ENCODE measurements at places on chromosomes 7 and 10.

GRCh38 chr10:119852822-119853221, 19.8 kb downstream of the MCMBP start:
- no peak for DNase-seq

GRCh38 chr7:80106498-80107113, 28.0 kb upstream of the GNAI1 start:
- DNase-seq, result no peak

GRCh38 chr7:24882989-24883621, 96.9 kb downstream of the OSBPL3 start:
- DNase-seq, result peak; percentile 84

- no peak for DNase-seq
These were observed 171.2 kb downstream of the ELMO1 start for GRCh38 chr7:37277513-37277912.

DNA sequence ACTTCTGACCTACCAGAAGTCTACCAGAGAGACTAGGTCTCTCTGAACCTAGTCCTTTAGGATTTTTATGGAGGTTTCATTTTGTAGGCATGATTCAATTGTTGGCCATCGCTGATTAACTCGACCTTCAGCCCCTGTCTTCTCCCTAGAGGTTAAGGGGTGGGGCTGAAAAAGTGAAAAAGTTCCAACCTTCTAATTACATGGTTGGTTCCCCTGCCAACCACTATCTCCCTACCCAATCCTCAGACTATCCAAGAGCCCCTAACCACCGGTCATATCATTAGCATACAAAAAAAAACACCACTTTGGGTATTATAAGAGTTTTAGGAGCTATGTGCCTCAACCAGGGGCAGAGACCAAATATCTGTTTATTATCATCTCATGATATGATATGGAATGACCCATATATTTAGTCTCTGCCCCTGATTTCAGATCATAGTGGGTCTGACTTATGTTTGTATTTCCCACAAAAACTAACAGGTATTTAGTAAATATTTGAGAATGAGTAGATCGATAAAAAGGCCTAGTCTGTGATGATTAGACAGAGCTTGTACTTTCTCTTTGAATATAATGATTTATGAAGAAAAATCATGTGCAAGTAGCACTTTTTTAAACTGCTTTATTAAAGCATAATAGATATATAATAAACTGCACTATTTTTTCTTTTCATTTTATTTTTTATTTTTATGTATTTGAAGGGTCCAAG, 35.8 kb downstream of the DNAJC9 start:
- DNase-seq, result no peak

- no peak for DNase-seq
These were observed 730.6 kb upstream of the IGFBP3 start for GRCh38 chr7:46651561-46652088.

DNA sequence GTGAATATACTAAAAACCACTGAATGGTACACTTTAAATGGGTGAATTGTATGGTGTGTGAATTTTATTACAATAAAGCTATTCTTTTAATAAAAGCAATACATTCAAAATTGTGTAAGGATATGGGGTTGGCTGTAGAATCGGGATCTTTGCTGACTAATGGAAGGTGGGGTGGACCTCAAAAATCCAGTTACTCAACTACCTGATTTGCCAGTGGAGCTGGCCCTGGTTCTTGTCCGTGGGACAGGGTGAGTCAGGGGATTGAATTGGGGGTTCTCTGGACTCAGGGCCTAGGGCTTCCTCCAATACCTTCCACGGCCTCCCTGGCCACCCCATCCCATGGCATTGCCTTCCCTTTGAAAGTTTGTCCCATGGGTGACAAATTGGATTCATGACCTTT, 13.5 kb upstream of the RABGEF1 start:
- no peak for DNase-seq

GRCh38 chr7:143492043-143492471, 14.4 kb downstream of the TAS2R41 start:
- DNase-seq, result peak; percentile 79

- DNase-seq, result peak; percentile 30
These were observed 47.2 kb upstream of the RHEB start for GRCh38 chr7:151566897-151567320.

- DNase-seq, result no peak
These were observed 1151.7 kb upstream of the LRRN3 start for GRCh38 chr7:109939207-109939606.

- no peak for DNase-seq
These were observed 582.8 kb downstream of the TCERG1L start for GRCh38 chr10:130728531-130729215.

DNA sequence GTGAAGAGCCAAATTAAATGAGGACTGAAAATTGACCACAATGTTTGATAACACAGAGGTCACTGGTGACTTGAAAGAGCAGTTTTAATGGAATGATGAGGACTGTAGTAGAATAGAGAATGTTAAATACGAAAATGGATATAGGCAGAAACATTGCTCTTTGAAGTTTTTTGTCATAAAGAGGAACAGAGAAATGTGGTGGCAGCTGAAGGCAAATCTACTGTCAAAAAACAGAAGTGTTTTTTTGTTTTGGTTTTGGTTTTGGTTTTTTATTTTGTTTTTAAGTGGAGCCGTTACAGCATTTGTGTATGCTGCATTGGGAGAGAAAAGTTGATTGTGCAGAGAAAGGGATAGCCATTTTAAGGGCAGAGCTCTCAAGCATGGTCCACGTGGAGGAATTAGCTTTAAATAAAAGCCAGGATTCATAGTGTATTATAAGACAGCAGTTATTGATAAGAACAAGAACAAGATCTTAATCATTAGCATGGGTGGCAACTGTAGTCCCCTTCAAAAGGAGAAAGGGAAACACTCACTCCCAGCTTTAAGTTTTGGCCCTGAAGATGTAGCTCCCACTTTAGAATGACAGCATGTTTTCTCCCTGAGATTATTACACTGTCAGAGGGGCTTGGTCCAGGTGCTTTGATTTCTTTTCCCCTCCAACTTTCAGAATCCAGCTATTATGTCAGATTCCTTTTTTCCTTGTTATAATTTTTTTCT, 156.7 kb upstream of the BET1 start:
- no peak for DNase-seq

GRCh38 chr10:112637901-112638300, 190.9 kb downstream of the VTI1A start:
- DNase-seq, result no peak

DNA sequence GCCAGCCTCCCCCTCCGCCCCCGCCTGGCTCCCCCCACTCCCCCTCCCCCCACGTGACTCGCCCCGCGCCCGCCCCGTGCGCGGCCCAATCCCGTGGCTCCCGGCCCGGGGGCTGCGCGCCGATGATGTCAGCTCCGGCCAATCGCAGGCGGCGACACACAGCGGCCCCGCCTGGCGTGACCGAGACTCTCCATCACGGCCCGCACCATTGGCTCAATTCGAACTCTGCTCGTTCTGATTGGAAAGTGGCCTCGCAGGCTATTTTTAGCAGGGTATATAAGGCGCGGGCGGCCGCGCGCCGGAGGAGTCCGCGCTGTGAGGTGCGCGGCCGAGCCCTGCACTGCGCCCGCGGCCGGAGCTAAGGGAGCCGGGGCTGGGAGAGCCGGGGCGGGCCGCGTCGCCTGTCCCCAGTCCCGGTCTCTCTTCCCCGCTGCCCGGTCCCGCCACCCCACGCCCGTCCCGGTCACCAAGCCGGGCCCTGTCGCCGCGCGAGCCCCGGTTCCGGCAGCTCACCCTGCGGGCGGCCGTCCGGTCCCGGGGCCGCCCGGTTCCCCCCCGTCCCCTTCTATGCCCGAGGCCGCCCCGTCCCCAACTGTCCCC, 342 bp upstream of the KLF6 start:
- DNase-seq, result peak; percentile 98

DNA sequence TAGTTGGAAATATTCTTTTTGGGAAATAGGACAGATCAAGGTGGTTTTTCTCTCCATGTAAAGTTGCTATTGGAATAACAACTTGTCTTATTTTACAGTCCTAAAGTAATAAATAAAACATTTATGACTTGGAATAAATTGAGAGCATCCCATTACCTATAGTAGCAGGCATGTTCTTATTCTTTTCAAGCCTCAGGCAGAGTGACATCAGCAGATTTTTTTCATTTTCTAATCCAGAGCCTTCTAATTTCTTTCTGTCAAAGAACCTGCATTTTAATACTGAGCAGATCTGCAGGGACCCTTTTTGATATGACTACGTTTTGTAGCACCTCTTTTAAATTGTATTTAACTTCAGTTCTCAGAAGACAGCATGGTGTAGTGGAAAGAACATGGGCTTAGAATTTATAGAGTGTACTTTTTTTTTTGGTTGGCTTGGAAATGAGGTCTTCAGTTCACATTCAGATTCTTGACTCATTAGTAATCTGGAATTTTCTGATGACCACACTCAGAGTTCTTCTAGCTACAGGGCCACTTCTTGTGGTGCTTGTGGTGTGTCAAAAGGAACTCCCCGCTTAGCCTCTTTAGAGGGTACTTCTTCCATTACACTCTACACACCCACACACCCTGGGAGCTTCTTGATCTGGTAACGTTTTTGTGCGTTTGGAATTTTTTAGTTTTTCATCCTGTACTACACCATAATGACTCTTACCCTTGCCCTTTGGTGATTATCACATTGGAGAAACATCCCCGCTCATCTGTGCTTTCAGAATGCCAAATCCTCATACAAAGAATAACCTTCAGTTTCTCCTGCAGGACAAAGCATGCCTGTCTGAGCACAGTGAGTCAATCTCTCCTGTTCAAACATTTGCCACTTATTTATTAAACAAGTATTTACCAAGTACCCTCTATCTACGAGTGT, 34.6 kb downstream of the AGK start:
- peak; percentile 94 for DNase-seq

- DNase-seq, result peak; percentile 16
These were observed 61.6 kb downstream of the MICALL2 start for GRCh38 chr7:1397491-1398327.

DNA sequence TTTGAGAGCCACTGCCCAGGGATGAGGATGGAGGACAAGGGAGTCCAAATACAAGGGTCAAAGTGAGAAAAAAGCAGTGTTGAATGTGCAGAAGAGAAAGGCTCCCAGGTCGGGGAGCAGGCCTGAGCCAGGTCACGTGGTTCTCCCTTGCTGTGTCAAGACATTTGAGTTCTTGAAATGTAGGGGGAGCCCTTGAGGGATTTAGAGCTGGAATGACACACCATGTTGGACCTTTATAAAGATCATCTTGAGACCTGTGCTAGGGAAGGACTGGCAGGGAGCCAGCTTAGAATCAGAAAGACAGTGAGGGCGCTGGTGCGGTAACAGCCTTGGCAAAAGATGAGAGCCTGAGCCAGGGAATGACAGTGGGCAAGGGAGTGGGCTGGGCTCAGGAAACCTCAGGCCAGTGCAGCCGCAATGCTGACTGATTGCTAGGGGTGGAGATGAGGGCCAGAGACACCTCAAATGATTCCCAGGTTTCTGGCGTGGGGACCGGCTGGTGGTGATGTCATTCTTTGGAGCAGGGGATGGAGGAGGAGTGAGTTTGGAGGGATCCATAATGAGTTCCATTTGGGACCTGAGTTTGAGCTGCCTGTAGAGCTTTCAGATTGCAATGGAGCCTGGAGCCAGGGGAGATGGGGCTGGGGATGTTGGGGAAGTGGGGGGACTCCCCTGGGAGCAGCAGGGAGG, 120.1 kb downstream of the PTPN20 start:
- DNase-seq, result no peak

DNA sequence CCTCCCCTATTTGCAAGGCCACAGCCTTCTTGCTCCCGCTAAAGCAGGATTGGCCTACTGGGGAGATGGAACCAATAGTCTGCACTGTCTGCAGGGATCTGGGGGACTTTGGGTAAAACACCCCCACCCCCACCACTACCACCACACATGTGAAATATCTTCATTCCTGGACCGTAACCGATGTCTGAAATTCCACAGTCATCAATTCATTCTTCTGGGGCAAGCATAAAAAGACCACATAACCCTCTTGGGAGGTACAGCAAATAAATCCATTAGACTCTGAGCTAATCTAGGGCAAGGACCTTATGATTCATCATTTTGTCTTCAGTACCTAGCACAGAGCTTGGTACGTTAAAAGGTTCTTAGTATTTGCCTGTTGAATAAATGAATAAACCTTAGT, 307.8 kb downstream of the GPAM start:
- no peak for DNase-seq

GRCh38 chr10:11961771-11962170, 80.8 kb downstream of the UPF2 start:
- DNase-seq, result no peak

DNA sequence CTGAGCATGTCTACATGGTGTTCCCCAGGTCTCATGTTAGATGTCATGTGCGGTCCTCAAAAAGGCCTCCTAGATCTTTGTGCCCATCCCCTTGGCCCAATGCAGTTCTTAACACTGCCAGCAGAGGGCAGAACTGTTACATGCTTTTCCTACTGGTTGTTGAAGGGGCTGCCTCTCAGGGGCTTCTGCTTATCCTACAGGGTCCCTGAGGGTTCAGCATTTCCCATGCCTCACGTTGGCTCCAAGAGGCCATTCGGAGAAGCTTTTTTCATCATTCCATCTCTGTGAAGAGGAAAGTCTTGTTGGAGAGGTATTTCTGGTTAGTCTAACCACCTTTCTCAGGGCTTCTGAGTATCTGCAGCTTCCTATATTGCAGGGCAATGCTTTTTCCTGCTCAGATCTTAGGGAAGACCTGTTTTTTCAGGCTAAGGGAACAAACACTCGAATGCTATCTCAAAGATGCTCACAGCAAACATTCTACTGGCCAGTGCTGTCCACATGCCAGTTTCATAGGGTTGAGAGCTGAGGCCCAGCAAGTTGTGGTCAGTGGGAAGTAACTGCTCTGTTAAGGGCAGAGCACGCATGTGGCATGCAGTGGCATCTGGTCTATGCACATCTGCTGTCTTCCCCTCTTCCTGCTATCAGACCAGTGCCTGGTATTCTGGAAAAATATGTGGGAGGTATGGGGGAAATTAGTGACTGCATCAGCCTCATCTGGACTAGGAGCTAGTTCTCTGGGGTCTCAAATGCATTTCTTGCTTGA, 31.5 kb downstream of the MBL2 start:
- peak; percentile 58 for DNase-seq

- DNase-seq, result peak; percentile 35
These were observed 29.7 kb downstream of the PARP12 start for GRCh38 chr7:140033036-140033435.

- no peak for DNase-seq
These were observed 27.2 kb upstream of the ZNF273 start for GRCh38 chr7:64875658-64876406.

DNA sequence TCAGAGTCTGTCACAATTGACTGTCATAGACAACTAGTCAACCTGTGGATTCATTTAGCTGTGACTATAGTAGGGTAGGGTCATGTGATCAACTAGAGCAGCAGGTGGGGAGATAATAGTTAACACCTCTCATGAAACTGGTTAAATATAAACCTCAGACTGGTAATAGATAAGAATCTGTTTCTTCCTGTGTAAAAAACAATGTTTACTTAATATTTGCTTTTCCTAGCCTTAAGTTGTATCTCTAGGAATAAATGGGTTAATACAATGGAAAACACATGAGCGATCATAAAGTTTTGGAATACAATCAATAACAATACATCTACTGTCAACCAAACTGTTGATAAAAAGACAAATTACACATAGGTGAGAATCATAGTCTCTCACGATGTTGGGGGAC, 43.4 kb upstream of the ITGB8 start:
- no peak for DNase-seq
